ENCODE measurements at places on chromosomes 1 and 21.
A peak's percentile ranks its signal among the peaks of the same experiment; 100 is the strongest.

- no peak for DNase-seq
Observed at GRCh38 chr1:26476958-26477357, 4.7 kb downstream of the HMGN2 start.

GRCh38 chr21:41425588-41425953, 468 bp upstream of the MX1 start:
- no peak for DNase-seq

DNA sequence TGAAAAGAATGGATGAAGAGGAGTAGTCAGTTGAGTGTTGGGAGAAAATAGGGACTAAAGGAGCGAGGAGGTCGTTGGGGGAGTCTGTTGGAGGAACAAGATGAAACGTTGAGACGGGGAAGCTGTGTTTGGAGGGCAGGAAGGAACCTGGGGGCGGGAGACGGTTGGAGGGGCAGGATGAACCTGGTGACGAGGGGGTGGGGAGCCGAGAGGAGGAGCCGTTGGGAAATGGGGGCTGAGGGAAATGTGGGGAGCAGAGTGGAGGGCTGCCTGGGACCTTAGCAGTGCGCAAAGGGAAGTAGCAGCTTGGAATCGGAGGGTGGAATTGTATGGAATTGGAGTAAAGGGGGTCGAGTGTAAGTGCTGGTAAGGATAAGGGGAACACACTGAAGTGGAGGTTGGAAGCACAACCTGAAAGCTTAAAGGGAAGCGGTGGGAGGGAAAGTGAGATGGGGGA, 630 bp downstream of the MTF2 start:
- peak; percentile 23 for DNase-seq

GRCh38 chr21:46483300-46484295, 24.9 kb downstream of the DIP2A start:
- peak; percentile 26 for DNase-seq

GRCh38 chr1:229340496-229340895, 2.4 kb downstream of the CCSAP start:
- DNase-seq, result no peak

Data from cardiac muscle cell (in vitro differentiated cells and primary cell).